Activated CD4-positive, alpha-beta T cell treated with anti-CD3 and anti-CD28 coated beads for 36 hours (primary cell): ENCODE measurements at places on chromosomes 11 and 22. TPM values are rescaled to one million over a fixed set of nuclear protein-coding genes. Genes with fewer than 3 reads are reported as not detected.

- DNase-seq = no peak
These were observed 4.1 kb upstream of the CHRM1 start for GRCh38 chr11:62925308-62925707.

POU2AF1 gene
- 10.0 TPM for total RNA-seq

GRCh38 chr11:75673977-75674582, 5.2 kb upstream of the MAP6 start:
- DNase-seq = peak; percentile 67

BRSK2 gene
- total RNA-seq = 1.2 TPM

DNA sequence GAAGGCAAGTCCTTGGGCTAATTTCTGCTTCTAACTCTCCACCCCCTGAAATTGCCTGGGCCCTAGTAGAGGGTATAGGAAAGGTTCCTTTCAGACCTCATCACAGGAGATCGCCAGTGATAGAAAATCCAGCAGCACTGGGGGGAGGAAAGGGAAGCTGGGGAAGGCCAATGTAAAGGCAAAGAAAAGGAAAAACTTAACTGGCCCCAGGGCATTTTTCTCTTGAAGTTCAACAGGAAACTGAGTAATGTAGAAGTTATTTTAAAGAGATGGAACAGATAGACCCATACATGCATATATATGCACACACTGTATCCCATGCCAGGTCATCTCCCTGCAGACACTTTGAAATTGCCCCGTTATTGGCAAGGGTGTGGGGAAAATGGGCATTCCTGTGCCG, 134.0 kb downstream of the TRIM44 start:
- no peak for DNase-seq

HTR3A gene
- total RNA-seq = not detected

TMPRSS5 gene
- 0.32 TPM for total RNA-seq

OR8G1 gene
- total RNA-seq = not detected

DNA sequence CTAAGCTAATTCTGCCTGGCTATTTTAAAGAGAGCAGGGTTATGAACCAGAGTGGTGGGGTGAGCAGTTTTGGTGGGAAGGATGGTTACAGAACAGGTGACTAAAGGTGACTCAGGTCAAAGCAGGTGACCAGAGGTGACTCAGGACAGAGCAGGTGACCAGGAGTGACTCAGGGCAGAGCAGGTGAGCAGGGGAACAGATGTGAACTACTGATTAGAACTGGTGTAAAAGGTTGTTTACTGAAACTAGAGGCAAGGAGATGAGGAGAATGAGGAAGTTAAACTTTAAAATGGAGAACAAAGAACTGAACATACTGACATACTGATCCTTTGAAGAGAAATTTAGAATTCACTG, 15.4 kb upstream of the HYLS1 start:
- no peak for DNase-seq

DNA sequence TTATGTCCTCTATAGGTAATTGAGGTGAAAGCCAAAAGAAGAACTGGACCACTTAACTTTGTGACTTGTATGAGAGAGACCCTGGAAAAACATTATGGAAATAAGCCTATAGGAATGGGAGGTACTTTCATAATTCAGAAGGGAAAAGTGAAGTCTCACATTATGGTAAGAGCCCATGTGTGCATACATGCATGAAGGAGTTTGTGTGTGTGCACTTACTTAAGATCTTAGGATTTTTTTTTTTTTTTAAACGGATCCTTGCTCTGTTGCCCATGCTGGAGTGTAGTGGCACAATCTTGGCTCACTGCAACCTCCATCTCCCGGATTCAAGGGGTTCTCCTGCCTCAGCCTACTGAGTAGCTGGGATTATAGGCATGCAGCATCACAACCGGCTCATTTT, 15.8 kb downstream of the C11orf54 start:
- no peak for DNase-seq

GRCh38 chr11:104432526-104432925, 268.6 kb upstream of the PDGFD start:
- DNase-seq = no peak

SLN gene
- not detected for total RNA-seq

GRCh38 chr11:3710485-3711259, 39.5 kb upstream of the CHRNA10 start:
- DNase-seq = no peak

- no peak for DNase-seq
These were observed 16.0 kb upstream of the FEZ1 start for GRCh38 chr11:125512106-125512505.

F2 gene
- not detected for total RNA-seq

DNA sequence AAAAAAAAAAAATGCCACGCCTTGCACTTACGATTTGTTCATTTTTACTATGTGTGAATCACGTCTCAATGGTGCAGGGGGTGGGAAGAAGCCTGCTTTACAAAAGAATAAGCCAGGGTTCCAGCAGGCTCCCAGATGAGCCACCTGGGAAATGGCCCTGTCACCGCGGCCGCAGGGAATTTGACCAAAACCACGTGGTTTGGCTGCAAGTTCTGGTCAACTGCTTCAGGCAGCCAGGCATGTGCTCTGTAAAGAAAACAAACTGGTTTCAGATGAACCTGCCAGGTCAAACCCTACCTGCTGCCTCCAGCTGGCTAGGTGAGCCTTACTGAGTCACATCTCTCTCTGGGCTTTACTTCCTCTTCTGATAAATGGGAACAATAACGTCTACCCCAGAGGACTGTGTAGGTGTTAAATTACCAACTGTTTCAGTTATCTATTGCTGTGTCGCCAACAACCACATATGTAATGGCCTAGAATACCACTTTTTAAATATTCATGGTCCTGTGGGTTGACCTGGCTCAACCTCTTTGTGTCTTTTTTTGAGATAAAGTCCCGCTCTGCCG, 30.5 kb upstream of the GCAT start:
- DNase-seq = no peak

DNA sequence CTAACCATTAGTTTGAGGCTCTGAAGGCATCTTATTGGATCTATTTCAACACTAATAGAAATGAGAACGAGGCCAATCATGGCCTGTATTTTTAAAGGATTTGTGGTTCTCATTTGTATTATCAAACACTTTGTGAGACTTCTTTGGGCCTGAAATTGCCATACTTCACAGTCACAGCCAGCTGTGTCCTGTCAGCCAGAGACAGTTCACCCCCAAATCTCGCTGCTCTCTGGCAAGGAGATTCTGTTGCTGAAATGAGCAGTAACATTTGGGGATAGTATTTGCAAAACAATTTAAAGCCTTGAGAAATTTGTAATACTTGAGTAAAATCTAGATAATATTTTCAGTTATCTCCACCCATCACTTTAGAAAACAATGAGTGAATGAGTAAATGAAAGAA, 26.9 kb upstream of the TENM4 start:
- DNase-seq = no peak

- peak; percentile 69 for DNase-seq
These were observed 1.8 kb upstream of the RASGRP2 start for GRCh38 chr11:64745521-64746328.

LGALS12 gene
- not detected for total RNA-seq

MUC5AC gene
- total RNA-seq = not detected

- no peak for DNase-seq
These were observed 264.1 kb downstream of the MN1 start for GRCh38 chr22:27537501-27537900.

GLB1L3 gene
- total RNA-seq = 12.2 TPM

DNA sequence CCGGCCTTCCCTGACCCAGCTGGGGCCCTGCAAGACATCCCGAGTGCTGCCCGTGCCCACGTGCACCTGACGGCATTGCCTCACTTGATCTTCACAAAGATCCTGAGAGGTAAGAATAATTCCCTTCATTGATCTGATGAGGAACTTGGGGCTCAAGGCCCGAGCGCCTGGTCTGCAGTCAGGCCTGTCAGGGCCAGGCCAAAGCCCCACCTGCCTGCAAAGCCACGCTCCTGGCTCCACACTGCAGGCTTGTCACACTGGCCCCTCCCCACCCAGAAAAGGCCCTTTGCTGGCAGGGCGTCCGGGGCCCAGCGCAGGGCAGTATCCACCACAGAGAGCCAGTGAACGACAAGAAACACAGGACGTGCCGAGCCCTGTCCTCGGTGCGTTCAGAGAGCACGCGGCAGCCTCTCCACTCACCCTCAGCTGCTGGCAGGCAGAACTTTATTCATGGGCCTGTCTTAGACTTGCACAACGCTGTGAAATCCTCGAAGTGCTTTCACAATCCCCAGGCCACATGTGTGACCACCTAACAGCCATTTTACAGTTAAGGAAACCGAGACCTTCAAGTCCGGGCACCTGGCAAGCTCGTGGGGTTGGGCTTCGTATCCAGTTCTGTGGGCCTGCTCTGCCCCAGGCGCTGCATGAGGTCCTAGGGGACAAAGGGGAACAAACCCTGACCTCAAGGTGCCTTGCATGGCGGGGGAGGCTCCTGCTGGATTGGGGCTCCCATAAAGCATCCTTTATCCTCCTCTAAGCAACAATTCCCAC, 14.8 kb downstream of the KIAA0930 start:
- no peak for DNase-seq

DNA sequence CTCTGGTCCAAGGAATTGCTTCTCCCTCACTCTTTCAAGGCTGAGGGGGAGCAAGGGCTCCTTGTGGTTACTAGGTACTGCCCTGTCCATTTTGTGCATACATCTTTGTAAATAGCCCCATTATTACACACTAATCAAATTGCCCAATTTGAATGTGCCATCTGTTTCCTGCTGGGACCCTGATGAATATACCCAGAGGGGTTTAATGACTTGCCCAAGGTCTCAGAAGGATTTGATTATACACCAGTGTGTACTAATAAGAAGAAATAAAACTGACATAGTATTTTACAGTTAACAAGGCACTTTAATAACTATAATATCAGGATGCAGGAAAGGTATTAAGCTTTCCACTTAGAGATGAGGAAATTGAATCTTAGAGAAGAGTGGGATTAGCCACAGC, 64.6 kb upstream of the PTPRJ start:
- DNase-seq = no peak

GRCh38 chr11:133708547-133709051, 136.7 kb downstream of the SPATA19 start:
- DNase-seq = no peak

DNA sequence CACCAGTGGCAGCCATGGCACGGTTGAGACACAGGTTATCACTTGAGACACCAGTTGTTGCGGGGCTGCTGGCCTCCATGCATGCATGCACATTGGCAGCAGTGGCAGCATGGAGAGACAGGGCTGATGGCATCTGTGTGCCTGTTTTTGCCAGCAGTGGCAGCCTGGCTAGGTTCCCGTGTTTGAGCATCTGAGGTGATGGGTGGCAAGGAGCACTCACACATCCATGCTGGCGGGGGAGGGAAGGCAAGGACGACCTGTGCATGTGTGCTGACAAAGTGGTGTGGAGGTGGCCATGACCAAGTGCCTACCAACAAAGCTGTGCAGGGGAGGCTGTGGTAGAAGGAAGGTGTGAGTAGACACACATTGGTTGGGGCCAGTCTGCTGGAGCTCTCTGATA, 133.5 kb downstream of the CNTN5 start:
- DNase-seq = no peak

- no peak for DNase-seq
These were observed 187.3 kb upstream of the SYT13 start for GRCh38 chr11:45473341-45473895.
